T-helper 2 cell (primary cell): ENCODE measurements at places on chromosomes 13 and 19.

- DNase-seq, result no peak
Observed at GRCh38 chr19:4068047-4068966, 1.6 kb upstream of the ZBTB7A start.

- no peak for DNase-seq
Observed at GRCh38 chr13:74230984-74231501, 96.8 kb upstream of the KLF12 start.

- no peak for DNase-seq
Observed at GRCh38 chr13:26600343-26600742, 42.9 kb downstream of the WASF3 start.

DNA sequence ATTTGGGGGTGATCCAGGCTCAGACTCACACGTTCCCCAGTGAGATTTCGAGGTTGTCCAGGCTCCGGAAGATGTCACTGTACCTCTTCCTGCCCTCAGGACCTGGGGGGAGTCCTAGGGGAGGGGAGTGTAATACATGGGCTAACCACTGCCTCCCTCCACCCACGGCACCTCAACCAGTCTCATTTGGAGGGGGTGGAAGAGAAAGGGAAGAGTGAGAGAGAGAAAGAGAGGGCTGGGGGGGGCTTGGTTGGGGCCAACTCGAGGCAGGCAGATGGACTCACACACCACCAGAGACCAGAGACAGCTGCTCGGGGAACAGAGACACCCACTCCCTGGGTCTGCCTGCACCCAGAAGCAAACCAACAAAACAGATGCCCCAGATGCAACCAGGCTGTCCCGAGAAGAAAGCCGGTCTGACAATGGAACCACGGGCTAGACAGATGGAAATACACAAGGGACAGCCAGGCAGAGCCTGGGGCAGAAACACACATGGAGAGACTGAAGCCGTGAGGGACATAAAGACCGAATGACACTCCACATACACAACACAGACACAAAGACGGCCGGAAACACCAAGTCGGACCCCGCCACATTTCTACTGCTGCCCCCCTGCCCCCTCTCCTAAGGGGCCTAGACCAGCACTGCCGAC, 825 bp downstream of the GMIP start:
- DNase-seq, result no peak

- no peak for DNase-seq
Observed at GRCh38 chr19:30160426-30160825, 211.8 kb upstream of the ZNF536 start.

DNA sequence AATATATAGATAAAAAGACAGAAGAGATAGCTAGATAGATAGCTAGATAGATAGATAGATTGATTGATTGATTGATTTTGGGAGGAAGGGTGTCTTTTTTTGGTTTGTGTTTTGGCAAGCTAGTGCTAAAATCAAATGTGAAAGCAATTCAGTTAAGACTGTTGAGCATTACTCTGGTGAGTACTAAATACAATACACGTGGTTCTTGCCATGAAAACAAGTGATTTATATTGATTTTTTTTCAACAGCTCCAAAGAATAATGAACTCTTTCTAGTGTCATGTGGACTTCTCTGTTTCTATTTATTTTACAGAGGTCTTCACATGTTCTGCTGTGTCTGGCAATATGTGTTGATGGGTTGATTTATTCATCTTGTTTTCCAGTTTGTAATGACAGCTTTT, 172.0 kb downstream of the POU4F1 start:
- no peak for DNase-seq

DNA sequence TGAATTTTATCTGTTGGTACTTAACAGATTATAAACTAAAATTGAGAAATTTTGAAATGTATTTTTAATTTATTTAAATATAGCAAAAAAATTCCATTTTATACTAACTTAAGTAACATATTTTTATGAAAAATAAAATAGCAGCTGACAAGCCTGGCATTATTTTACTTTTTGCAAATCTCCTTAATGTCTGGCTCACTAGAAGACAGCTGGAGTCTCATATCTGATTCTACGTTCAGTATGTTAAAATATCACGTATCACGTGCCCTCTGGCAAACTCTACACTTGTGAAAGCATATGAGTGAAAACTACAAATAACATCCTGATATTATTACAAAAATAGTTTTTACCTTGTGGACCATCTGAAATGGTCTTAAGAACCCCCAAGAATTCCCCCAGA, 513.2 kb upstream of the NBEA start:
- no peak for DNase-seq

DNA sequence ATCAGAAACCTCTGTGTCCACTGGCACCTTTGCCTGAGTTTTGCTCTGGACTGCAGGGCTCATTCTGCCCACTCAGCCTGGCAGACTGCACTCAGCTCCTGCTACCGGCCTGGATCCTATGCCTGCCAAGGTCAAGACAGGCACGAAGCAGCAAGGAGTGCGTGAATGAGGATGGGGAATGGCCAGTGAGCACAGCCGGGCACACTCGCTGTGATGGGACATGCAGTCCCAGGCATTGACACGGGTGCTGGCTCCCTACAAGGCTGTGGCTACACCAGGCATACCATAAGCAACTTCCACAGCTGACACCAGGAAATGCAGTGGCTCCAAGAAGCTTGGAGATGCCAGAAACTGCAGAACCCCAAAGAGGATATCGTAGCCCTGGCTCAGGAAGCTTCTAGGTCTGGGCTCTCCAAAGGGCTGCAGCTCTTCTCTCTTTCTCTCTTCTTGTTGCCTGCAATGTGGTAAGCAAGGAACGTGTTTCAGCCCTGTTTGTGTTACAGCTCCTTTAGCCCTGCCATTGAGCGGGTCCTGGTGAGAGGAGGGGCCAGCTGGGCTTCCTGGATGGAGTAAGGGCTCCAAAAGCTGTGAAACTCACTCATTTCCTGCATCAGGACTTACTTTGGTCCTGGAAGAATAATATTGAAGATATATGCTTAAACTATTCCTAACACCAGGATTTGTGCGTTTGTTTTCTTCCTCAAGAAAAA, 832.6 kb upstream of the SLITRK5 start:
- DNase-seq, result no peak

DNA sequence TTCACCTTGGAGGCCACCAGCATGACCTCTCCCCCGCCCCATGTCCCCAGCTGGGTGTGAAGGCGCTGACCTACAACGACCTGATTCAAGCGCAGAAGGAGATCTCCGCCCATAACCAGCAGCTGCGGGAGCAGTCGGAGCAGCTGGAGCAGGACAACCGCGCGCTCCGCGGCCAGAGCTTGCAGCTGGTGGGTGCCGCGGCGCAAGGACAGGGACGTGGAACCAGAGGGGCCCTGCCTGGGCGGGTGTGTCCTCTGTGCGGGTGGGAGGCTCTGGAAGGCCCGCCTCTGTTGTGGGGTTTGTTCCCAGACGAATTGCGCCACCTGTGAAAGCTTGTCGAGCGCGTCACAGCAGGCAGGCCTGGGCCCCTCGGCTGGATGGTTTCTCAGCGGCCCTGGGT, 22.3 kb downstream of the PLEKHJ1 start:
- DNase-seq, result no peak

DNA sequence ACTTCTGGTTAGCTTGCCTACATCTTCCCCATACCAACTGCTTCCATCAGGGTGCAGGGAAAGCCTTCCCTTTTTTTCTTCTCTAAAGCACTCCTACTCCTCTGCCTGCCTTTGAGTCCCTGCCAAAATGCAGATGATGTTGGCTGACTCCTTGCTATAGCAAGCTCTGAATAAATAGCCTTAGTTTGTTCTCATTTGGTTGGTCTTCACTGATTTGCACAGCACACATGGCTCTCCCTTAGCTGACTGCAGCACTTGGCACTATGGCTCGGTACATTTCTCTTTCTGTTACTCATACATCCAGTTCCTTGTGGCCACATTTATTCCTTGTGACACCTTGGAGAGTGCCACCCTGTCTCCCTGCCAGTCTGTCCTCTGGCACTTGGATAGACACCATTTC, 249.8 kb downstream of the DCLK1 start:
- DNase-seq, result no peak

DNA sequence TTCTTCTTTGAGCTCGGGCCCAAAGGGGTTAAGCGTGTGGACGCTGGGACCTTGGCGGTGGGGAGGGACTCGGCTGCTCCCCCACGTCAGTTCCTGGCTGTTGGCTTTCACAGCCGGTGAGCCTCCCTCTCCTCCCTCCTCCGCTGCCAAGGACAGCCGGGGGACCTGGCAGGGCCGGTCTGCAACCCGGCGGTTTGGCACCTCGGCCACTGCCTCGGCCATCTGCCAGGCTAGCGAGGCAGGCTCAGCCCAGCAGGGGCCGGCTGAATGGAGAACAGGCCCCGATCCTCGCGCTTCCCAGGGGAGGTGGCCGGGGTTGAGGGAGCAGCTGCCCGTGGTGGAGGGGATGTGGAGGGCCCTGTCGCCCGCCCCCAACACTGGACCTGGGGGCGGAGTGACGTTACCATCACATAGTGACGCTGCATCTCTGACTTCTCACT, 5.0 kb downstream of the TLE5 start:
- DNase-seq, result no peak

DNA sequence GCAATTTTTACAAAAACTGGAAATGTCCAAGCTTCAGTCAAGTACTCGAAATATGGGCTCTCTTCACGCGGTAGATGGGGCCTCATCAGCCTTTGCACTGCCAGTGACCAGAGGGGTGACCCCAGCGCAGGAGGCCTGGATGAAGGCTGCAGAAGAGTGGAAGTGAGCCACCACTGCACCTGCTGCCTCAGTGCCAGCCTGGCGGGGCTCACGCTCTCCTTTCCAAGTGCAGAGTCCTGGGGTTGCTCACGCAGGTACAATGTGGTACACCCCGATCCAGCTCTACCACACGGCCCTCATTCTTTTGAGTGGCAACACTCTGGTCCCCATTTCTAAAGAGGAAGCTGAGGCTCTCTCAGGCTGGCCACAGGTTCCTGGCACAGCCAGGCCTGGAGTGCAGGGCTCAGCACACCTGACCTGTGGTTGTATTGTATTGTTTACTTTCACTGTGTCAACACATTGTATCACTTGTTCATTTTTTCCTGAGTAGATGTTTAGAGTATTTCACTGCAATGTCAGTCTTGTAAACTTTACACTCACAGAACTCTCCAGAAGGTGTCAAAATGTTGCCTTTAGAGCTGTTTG, 97.3 kb upstream of the SOX1 start:
- DNase-seq, result no peak

DNA sequence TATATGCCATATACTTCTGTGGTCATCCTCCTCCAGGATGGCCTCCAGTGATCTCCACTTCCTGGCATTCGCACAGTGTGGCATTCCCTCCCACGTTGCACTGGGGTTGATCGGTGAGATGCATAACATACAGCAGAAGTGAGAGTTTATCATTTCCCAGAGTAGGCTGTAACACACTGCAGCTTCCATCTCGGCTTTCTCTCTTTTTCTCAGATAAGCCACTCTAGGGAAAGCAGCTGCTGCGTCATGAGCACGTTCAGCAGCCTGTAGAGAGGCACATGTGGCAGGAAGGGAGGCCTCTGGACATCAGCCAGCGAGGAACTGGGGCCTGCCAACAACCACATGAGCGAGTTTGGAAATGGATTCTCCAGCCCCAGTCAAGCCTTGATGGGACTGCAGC, 807.1 kb downstream of the DIAPH3 start:
- no peak for DNase-seq

DNA sequence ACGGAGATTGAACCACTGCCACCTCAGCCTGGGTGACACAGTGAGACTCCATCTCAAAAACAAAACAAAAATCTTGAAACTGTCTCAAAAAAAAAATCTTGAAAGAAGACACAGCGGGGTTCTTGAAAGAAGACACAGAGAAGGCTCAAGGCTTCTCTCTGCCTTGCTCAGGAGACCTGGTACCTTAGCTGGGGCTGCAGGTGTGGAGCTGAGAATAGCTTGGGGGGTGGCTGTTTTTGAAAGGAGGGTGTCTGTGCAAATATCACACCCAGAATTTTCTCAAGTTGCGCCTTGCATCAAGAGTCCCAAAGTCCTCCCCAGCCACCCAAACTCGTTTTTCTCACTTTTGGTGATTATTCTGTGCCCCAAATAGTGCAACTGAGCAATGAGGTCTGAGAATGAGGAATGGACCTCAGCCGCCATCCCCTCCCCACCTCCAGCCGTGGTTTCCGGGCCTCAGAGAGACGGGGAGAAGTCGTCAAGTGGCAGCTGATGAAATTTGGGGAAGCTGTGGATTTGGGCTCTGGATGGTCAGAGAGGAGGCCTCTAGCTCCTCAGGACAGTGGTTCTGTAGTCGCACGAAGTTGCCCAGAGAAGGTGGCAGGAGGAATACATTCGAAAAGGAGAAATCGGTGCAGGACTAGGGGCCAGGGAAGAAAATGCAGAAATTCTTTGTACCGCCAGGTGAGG, 8.8 kb downstream of the S1PR2 start:
- no peak for DNase-seq
